Natural killer cell treated with Interleukin-12 subunit alpha and Interleukin-12 subunit beta and Interleukin-15 and Interleukin-18, amount 100 ng/mL, for 72 hours (primary cell): ENCODE measurements at places on chromosomes 7 and 10. TPM values are rescaled to one million over a fixed set of nuclear protein-coding genes. Genes with fewer than 3 reads are reported as not detected.

- DNase-seq: no peak
Observed at GRCh38 chr7:65907501-65908198, 34.8 kb downstream of the VKORC1L1 start.

- no peak for DNase-seq
Observed at GRCh38 chr7:33874943-33875342, 30.4 kb upstream of the BMPER start.

Gene DNMBP
- total RNA-seq: 4.1 TPM

Gene SEMA3A
- 5.0 TPM for total RNA-seq

DNA sequence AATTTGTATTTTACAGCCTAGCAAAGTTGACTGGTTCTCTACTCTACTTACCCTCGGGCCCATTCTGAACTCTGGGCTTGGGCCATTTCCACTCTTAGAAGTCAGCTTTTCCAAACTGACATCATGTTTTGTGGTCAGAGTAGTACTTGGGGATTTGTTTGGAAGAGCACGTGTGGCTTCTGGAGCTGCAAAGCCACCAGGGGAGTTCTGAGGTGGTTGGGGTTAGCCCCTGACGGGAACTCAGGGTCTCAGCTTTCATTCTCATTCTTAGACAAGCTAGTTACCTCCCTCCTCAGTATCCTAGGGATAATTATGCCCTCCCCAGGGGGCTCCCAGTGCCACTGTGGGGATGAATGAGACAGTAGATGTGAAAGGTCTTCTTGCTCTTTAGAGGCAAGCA lies 647.7 kb upstream of the GALNT17 start:
- DNase-seq: no peak

- DNase-seq: no peak
Observed at GRCh38 chr7:43942997-43943396, 16.8 kb downstream of the UBE2D4 start.
